Stimulated activated CD4-positive, alpha-beta T cell treated with anti-CD3 and anti-CD28 coated beads, Interleukin-15, amount 100 ng/mL, for 24 hours (primary cell): ENCODE measurements at places on chromosomes 3 and 15.

DNA sequence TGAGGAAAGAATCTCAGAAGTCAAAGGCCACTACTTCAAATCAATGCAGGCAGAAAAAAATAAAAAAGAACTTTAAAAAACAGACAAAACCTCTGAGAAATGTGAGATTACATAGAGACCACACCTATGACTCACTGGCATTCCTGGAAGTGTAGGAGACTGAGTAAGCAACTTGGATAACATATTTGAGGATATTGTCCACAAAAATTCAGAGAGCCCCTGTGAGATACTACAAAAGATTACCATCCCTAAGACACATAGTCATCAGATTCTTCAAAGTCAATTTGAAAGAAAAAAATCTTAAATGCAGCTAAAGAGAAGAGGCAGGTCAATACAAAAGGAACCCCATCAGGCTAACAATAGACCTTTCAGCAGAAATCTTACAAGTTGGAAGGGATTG, 887.3 kb downstream of the NTRK3 start:
- no peak for DNase-seq

DNA sequence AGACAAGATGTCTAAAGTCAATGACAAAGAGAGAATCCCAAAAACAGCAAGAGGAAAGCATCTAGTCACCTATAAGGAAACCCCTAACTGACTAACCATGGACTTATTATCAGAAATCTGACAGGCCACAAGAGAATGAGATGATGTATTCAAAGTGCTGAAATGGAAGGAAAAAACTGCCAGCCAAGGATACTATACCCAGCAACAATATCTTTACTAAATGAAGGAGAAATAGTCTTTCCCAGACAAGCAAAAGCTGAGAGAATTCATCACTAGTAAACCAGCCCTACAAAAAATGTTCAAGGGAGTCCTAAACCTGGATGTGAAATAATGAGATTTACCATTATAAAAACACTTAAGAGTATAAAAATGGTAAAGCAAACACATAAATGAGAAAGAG, 128.0 kb downstream of the SATB1 start:
- DNase-seq, result no peak

GRCh38 chr15:58873267-58873666, 60.2 kb downstream of the SLTM start:
- DNase-seq, result no peak

- DNase-seq, result no peak
These were observed 75.9 kb downstream of the VGLL4 start for GRCh38 chr3:11567516-11568467.

GRCh38 chr3:67493808-67494207, 160.6 kb downstream of the SUCLG2 start:
- DNase-seq, result no peak

DNA sequence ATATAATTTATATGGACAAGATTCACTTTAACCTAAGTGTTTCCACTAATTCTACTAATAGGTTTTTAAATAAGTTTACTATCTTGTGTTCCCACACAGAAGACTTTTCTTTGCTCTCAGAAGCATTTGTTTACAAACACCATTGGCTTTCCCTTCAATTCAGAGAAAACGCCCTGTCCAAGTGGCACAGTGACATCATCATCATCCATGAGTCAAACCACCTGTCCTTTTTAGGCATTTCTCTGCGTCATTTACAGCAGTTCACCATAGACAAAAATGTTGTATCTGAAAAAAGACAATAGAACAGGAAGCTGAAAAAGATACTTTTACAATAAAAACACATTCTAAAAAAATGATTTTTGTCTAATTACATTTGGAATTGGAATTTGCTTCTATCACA, 9.3 kb upstream of the BCL2L10 start:
- no peak for DNase-seq

DNA sequence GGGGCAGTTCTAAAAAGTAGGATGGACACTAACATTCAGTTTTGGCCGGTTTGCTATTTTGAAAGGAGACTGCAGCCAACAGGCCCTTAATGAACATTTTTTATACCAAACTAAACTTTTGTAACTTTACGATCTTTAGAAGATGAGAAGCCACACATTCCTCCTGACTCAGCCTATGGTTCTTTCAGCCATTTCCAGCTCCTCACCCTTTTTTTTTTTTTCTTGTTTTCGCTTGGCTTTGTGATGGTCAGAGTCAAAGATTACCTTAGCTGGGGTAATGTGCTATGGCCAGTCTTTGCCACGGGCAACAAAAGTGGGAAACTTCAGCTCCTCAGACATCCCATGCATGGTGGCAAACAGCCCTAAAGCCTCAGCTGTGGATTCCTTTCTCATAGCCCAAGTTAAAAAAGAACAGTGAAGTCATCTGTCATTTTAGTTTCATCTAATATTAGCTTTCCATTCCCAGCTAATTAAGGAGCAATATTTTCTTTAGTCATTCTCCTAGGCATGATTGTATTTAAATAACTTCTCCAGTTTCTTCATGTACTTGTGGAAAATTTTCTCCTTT, 368.7 kb downstream of the MFSD1 start:
- DNase-seq, result no peak

- DNase-seq, result no peak
These were observed 63.9 kb downstream of the NFKBIZ start for GRCh38 chr3:101913168-101913567.

- DNase-seq, result no peak
These were observed 20.0 kb upstream of the TEX55 start for GRCh38 chr3:119125742-119126504.

- no peak for DNase-seq
These were observed 302.9 kb downstream of the SATB1 start for GRCh38 chr3:18122264-18122663.

- DNase-seq, result no peak
These were observed 49.1 kb upstream of the TJP1 start for GRCh38 chr15:29871401-29871800.

GRCh38 chr15:60648928-60649679, 170.2 kb upstream of the ICE2 start:
- no peak for DNase-seq

DNA sequence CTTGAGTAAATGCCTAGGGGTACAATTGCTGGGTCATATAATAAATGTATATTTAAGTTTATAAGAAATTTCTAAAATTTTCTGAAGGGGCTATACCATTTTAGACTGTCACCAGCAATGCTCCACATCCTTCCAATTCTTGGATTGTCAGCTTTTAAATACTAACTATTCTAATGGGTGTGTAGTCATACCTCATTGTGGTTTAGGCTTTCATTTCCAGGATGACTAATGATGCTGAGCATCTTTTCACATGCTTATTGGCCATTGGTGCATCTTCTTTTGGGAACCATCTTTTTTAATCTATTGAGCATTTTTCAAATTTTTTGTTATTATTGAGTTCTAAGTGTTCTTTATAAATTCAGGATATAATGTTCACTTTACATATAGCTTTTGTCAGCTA, 52.5 kb upstream of the CORO2B start:
- no peak for DNase-seq

- DNase-seq, result no peak
These were observed 48.0 kb downstream of the SLC15A2 start for GRCh38 chr3:121942116-121942786.

- no peak for DNase-seq
These were observed 43.0 kb upstream of the UTS2B start for GRCh38 chr3:191373327-191373726.

DNA sequence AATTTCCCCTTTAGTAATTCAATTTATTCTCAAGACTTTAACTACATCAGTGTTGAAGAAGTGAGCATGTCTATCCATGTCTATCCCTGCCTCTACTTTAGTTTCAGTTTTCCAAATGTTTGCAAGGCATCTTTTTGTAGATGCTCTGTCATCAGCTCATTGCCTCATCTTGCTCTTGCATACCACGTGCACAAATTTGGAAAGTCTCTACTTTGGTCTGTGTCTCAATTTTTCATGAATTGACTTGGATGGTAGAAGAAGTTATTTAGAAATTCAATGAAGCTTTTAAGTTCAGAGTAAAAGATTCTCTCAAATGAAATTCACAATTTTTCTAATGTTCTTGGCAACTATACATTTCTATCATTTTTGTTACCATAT, 55.3 kb downstream of the CLDN1 start:
- no peak for DNase-seq

GRCh38 chr3:161388855-161389254, 17.5 kb upstream of the SPTSSB start:
- no peak for DNase-seq

GRCh38 chr3:11562277-11562881, 81.3 kb downstream of the VGLL4 start:
- DNase-seq, result no peak

DNA sequence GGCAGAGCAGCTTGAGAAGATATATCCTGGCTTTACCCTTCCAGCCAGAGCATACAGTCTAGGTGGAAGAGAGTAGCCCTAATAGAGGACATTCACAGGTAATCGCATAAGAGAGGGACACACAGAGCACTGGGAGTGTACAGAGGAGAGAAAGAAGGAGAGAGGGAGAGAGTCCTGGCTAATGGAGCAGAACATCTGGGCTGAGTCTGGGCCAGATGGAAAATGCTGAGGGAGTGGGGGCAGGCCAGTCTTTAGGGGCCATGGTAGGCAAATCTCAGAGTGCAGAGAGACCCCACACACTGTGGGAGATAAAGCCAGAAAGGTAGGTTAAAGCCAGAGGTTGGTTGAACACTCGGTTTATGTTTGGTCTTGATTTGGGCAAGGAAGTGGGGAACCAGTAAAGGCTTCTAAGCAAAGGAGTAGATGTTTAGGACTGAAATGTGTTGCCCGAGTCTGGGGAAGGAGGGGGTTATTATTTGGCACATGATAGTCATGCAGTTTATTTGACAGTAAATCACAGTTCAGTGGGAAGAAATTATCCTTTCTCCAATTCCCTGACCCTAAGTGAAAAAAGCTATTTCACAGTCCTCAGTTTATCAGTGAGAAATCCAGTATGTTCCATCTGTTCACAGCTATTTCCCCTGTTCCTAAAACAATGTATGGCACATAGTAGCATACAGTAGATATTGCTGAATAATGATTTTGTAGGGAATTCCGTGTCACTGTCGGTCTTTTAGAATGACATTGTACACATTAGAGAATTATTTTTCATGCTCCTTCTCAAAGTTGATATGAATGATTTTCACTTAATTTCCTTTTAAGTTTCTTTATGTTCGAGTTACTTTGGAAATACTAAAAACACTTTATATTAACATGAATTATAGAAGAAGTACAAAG, 45.7 kb downstream of the PDHB start:
- DNase-seq, result no peak

- no peak for DNase-seq
These were observed 44.0 kb upstream of the HERC1 start for GRCh38 chr15:63877713-63878271.
